ENCODE measurements at places on chromosomes 16 and 17.

- H3K36me3 ChIP-seq: peaks cover 25% of the 10 kb centered on the region
Measured at GRCh38 chr17:4851084-4851483, 17.9 kb downstream of the MINK1 start.

DNA sequence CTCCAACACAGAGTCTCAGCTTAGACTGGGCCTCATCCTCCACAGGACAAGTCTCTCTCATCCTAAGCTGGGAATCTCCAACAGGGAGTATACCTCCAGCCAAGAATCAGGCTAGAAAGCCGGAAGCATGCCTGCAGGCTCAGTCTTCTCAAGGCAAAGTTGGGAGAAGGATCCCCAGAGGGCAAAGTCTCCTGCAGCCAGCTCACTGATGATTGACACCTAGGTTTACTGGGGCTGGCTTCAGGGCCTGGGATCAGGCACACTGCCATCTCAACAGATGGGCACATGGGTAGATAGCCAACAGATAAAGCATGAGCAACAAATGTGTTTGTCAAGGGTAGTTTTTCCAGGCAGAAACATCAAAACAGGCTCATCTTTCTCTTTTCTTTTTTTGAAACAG, 56.1 kb upstream of the TOX3 start:
- no peaks in the 10 kb centered on the region for H3K27me3 ChIP-seq
- no peaks in the 10 kb centered on the region for H3K4me1 ChIP-seq
- H3K27ac ChIP-seq: no peak overlapping the region
- H3K4me3 ChIP-seq: no peak overlapping the region
- no peaks in the 10 kb centered on the region for H3K36me3 ChIP-seq

- H3K36me3 ChIP-seq: no peaks in the 10 kb centered on the region
- H3K4me1 ChIP-seq: no peaks in the 10 kb centered on the region
- DNase-seq: no peak
Measured at GRCh38 chr17:10574324-10574723, 24.9 kb upstream of the MYH2 start.

DNA sequence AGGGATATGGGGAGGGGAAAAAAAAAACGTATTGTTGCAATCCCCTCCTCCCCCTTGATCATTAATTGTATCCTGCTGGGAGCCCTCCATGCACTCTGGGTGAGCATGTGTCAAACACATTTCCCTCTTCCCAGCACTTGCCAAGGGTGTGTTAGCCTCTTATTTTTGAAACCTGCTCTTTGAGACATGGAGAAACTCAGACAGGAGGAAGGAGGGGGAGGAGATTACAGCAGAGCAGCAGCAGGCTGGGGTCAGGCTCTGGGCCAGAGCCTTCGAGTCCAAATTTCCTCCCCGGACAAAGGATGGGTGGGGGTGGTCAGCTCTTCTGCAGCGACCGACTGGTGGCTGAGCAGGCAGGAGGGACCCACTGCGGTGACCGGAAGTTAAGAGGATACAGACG, 64.7 kb downstream of the SOX9 start:
- H3K4me3 ChIP-seq: no peak overlapping the region
- H3K36me3 ChIP-seq: no peaks in the 10 kb centered on the region
- H3K4me1 ChIP-seq: no peaks in the 10 kb centered on the region

- H3K27me3 ChIP-seq: no peaks in the 10 kb centered on the region
- H3K4me1 ChIP-seq: peaks cover 3% of the 10 kb centered on the region
- H3K27ac ChIP-seq: no peak overlapping the region
- peaks cover 17% of the 10 kb centered on the region for H3K36me3 ChIP-seq
Measured at GRCh38 chr17:77498091-77498741, 357.4 kb downstream of the SEC14L1 start.

- H3K27ac ChIP-seq: no peak overlapping the region
- no peak overlapping the region for H3K4me3 ChIP-seq
- H3K36me3 ChIP-seq: peaks cover 13% of the 10 kb centered on the region
Measured at GRCh38 chr17:82406131-82406671, 11.9 kb upstream of the HEXD start.

- no peaks in the 10 kb centered on the region for H3K36me3 ChIP-seq
- H3K27ac ChIP-seq: no peak overlapping the region
- H3K4me1 ChIP-seq: no peaks in the 10 kb centered on the region
- H3K4me3 ChIP-seq: no peak overlapping the region
- DNase-seq: no peak
- no peaks in the 10 kb centered on the region for H3K27me3 ChIP-seq
Measured at GRCh38 chr16:11538880-11539279, 47.8 kb downstream of the LITAF start.

DNA sequence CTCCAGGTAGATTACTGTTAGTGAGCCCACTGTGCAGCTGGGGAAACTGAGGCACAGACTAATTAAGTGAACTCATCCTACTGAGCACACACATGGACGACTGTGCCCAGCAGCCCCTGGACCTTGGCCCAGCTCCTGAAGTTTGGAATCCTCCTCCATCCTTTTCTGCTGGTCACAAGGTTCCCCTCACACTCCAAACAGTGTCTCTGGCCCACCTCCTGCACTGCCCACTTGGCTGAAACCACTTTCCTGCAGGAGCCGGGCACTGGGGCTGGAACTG, 3.6 kb downstream of the RHBDF2 start:
- H3K27me3 ChIP-seq: no peaks in the 10 kb centered on the region
- no peak overlapping the region for H3K4me3 ChIP-seq
- H3K4me1 ChIP-seq: peaks cover 46% of the 10 kb centered on the region
- no peaks in the 10 kb centered on the region for H3K36me3 ChIP-seq
- no peak for DNase-seq

GRCh38 chr17:73722165-73722564, 77.9 kb upstream of the SDK2 start:
- H3K4me3 ChIP-seq: peak overlapping the region; percentile 59
- H3K4me1 ChIP-seq: peaks cover 21% of the 10 kb centered on the region
- peaks cover 4% of the 10 kb centered on the region for H3K27me3 ChIP-seq

DNA sequence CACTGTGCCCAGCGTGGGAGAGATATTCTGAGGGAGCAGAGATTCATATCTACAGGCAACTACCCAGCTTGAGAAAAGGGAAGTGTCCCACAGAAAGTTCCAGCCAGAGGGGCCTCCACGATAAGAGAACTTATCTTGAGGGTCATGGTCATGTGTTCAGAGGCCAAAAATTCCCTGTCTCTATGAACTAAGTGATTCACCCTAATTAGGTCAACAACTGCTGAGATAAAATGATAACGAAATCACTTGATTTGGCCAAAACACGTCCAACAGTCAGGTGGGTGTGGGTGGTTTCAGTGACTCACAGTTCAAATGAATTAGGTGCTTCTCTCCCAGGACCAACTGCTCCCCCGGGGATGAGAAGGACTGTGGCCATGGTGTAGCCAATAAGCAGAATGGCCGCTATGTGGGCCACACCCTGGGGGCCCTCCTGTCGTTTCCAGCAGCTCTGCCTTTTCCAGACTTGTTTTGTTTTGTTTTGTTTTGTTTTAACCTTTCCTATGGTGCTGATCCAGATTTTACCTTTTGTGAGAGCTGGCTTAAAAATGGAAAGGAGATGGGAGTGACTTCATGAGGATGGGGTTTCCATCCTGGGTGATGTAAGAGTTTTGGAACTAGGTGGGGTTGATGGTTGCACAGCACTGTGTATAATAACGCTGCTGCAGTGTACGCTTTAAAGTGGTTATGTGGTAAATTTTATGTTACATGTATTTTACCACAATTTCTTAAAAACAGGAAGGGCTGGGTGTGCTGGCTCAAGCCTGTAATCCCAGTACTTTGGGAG, 8.7 kb downstream of the DNAI2 start:
- peaks cover 34% of the 10 kb centered on the region for H3K4me1 ChIP-seq
- no peaks in the 10 kb centered on the region for H3K27me3 ChIP-seq
- DNase-seq: no peak
- H3K36me3 ChIP-seq: no peaks in the 10 kb centered on the region

All from activated naive CD8-positive, alpha-beta T cell treated with anti-CD3 and anti-CD28 coated beads, Interleukin-2, amount 10 ng/mL, durations not matched to agents 7 days and 5 days (primary cell).